Stimulated activated CD4-positive, alpha-beta T cell treated with anti-CD3 and anti-CD28 coated beads, Interleukin-12 subunit alpha, Interleukin-12 subunit beta, amount 100 ng/mL, for 48 hours (primary cell): ENCODE measurements at places on chromosomes 12 and 14.

GRCh38 chr14:93709249-93709648 lies 79.0 kb downstream of the PRIMA1 start:
- no peak for DNase-seq

DNA sequence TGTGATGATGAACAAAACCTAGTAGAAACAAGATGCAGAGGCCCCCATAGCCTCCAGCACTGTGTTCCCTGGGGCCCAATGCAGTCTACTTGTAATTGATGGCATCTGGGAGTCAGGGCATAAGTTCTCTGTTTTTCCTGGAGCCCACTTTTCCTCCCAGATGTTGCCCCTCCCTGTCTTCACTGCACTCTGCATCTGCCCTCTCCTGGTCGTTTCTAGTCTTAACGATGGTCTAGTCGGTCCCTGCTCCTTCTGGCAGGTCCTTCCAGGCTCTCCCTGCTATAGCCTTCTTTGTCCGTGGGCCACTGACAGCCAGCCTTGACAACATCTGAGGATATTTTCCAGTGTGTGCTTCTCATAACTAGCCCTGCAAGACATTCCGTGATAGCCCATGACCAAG lies 208.3 kb downstream of the GXYLT1 start:
- DNase-seq: no peak

GRCh38 chr12:87931812-87932211 lies 97.4 kb downstream of the C12orf50 start:
- DNase-seq: no peak

DNA sequence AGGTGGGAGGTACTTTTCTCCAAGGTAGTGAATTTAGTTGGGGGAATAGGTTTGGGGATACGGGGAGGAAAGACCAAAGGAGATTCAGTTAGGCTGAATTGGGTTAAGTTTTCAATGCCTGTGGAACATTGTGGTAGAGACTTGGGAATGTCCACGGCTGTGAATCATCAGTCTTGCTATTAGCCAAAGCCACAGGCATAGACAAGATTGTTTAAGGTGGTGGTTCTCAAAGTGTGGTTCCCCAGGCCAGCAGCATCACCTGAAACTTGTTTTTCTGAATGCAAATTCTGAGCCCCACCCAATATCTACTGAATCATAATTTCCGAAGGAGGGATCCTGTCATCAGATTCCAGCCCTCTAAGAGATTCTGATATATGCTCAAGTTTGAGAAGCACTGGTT lies 316.2 kb downstream of the EGLN3 start:
- no peak for DNase-seq

- no peak for DNase-seq
Measured at GRCh38 chr14:61192989-61193388, 88.1 kb downstream of the TMEM30B start.

GRCh38 chr12:126107659-126108058 lies 1042.4 kb downstream of the AACS start:
- no peak for DNase-seq

DNA sequence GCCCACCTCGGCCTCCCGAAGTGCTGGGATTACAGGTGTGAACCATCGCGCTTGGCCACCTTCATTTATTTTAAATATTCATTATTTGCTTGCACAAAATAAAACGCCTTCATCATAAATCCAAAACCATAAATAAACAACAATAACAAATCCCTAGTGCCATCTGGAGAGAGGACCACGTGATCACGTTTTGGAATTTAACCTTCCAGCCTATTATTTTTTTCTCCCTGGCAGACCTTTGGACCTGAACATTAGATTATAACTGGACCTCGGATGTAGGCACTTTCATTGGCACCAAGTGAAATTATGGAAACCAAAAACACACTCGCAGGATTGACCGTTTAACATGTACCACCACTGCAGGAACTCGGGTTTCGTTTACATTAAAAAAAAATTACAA lies 2.0 kb downstream of the DNAH10 start:
- DNase-seq: no peak

GRCh38 chr14:85528080-85528896 lies 1.7 kb upstream of the FLRT2 start:
- no peak for DNase-seq

- no peak for DNase-seq
Measured at GRCh38 chr12:124335426-124336183, 40.7 kb downstream of the RFLNA start.

GRCh38 chr14:90505531-90505930 lies 108.7 kb downstream of the CALM1 start:
- DNase-seq: no peak

DNA sequence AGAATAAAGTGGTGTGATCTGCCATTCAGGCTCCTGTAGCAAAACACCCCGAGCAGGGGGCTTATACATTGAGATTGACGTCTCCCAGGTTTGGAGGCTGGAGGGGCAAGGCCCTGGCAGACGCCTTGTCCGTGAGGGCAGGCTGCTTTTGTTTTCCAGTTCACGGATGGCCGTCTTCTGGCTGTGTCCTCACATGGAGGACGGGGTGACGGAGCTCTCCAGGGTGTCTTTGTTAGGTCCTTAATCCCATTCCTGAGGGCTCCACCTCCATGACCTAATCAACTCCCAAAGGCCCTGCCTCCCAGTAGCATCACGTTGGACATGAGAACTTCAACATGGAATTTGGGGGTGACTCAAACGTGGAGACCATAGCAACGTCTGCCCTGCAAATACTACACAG lies 147.7 kb downstream of the KIF26A start:
- DNase-seq: no peak

- no peak for DNase-seq
Measured at GRCh38 chr12:108319277-108320234, 19.6 kb downstream of the CMKLR1 start.

- DNase-seq: no peak
Measured at GRCh38 chr14:29603696-29604095, 324.0 kb downstream of the PRKD1 start.

DNA sequence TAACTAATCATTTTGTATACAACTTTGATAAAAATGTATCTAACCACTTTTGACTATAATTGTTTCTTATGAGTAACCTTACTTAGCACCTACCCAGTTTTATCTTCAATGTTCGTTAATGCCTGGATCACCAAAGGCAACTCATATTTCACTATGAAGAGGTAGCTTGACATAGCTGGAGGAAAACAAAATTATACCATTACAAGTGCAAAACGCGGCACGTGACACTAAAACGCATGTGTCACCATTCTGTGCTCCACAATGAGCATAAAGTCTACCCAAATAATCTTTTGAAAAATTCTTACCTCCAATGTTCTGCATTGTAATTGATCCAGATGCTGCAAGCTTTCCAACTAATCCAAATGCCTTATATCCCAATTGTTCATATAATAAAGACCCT lies 5.8 kb downstream of the SLC38A2 start:
- DNase-seq: no peak

DNA sequence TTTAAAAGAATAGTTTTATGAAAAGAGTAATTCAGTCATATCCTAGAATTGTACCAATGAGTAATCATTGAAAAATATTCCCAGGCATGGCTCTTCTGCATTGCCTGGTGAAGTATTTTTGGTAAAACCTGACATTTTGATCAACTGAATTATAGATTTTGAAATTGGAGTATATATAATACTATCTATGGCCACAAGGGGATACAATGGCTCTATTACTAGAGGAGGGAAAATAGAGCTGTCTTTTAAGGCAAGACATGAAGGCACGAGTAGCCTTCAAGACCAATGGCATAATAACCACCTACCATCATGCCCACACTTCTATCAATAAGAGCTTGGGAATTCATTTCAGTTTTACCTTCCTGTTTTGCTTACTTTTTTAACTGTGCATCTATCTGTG lies 1241.4 kb upstream of the TMEM132C start:
- no peak for DNase-seq

- no peak for DNase-seq
Measured at GRCh38 chr12:62861586-62861985, 73.4 kb downstream of the PPM1H start.

GRCh38 chr12:3048540-3048939 lies 28.6 kb upstream of the TSPAN9 start:
- no peak for DNase-seq

DNA sequence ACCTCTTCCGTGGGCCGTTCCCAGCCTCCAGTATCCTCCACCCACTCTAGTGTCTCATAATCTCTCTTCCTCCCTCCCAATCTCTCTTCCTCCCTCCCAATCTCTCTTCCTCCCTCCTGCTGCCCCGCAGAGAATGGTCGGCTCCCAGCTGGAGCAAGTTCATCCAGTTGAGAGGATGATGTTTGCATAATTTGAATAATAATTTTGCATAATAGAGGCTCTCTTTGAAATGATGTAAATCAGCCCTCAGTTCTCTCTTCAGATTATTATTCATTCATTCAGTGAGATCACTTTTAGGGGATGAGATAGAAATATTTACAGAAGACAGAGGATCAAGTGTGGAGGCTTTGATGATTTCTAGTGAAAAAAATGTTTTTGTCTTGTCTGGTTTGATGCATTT lies 125.0 kb downstream of the PTPN11 start:
- no peak for DNase-seq

- no peak for DNase-seq
Measured at GRCh38 chr12:64332938-64333337, 57.6 kb downstream of the C12orf56 start.

- DNase-seq: no peak
Measured at GRCh38 chr12:76144245-76144549, 59.7 kb upstream of the NAP1L1 start.

DNA sequence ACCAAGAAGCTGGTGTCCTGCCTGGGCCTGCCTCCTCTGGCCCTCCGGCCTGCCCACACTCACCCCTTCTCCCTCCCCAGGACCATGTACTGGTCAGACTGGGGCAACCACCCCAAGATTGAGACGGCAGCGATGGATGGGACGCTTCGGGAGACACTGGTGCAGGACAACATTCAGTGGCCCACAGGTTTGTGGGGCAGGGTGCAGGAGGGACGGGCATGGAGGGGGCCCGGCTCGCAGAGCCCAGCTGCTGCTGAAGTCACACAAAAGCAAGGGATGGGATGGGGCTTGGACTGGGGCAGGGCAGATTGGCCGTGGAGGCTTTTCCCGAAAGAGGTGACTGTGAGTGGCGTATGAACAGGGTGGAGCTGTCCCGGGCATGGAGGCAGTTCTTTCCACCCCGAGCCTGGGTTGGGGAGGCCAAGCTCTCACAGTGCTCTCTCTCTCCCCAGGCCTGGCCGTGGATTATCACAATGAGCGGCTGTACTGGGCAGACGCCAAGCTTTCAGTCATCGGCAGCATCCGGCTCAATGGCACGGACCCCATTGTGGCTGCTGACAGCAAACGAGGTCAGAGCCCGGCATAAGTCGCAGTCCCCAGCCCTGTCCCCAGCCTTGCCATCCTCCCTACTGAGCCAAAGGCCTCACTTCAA lies 7.8 kb upstream of the NXPH4 start:
- DNase-seq: no peak

DNA sequence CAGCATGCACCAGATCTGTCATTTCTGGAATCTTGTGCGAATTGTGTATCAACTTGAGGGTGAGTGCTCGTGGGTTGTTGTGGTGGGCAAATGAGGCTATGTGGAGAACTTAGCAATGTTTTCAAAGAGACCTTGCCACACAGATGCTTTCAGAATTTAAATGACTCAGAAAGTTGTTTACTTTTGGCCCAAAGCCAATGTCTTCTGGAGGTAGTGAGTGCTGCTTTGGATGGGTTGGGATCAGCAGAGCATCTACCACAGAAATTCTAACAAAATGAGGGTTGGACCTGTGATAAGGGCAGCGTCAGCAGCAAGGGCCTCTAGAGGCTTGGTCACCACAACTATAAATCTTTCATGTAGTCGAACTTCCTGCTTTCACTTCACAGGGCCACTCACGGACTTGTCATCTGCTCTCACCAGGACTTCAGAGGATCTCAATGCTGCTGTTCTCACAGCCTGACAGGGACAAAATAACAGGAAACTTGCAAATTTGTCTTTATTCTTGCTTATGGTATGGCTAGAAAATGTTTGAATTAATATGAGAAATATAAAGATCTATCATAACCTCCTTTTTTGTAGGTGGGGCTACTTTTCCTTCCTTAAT lies 111.4 kb downstream of the DACT1 start:
- no peak for DNase-seq

- DNase-seq: no peak
Measured at GRCh38 chr14:64733321-64733720, 29.1 kb downstream of the PLEKHG3 start.

- no peak for DNase-seq
Measured at GRCh38 chr14:71692496-71692895, 239.7 kb upstream of the RGS6 start.

DNA sequence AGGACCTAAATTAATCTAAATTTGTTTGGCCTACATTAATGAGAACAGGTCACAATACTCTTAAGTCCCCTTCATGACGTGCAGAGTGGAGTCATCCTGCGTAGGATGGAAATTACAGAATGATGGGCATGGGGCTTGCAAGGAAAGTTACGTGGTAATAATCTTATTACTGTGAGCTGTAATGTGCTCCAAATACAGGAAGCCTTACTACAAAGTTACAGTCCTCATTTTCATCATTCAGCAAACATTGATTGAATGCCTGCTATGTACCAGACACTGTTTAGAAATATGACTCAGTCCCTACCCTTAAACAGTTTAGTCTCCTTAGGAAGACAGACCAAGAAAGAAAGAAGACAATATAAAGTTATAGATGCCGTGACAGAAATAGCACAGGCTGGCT lies 9.4 kb downstream of the HIGD1C start:
- DNase-seq: no peak

DNA sequence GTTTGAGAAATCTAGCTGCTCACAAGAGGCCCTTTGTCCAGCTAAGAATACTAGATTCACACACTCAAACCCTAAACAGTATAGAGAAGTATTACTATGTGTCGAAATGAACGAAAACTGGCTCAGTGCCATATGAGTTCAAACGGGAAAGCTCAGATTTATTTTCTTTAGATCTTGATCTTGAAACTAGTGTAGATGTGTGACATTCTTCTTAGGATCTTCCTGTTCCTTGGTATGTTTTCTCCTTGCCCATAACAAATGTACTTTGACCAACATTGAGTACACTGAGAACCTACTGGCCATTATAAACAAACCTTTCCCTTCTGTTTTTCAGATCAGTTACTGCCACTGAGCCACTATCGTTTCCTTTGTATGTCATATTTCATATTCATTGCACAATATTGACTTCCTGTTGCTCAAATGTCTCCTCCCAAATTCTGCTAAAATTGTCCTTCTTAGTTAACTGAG lies 21.3 kb downstream of the MYBPC1 start:
- DNase-seq: no peak

GRCh38 chr12:93751864-93752610 lies 74.9 kb downstream of the CRADD start:
- DNase-seq: no peak

GRCh38 chr12:79381248-79382208 lies 309.2 kb downstream of the PAWR start:
- no peak for DNase-seq

- no peak for DNase-seq
Measured at GRCh38 chr12:124481772-124482566, 85.4 kb downstream of the NCOR2 start.

GRCh38 chr12:40921563-40922163 lies 229.4 kb downstream of the CNTN1 start:
- DNase-seq: no peak

GRCh38 chr14:105377555-105378182 lies 20.7 kb upstream of the TEX22 start:
- DNase-seq: no peak

GRCh38 chr14:103848175-103849077 lies 1.1 kb upstream of the PPP1R13B start:
- DNase-seq: no peak
